GM12892 (cell line): ENCODE measurements at places on chromosomes 12 and 14.
A peak's percentile ranks its signal among the peaks of the same experiment; 100 is the strongest.

DNA sequence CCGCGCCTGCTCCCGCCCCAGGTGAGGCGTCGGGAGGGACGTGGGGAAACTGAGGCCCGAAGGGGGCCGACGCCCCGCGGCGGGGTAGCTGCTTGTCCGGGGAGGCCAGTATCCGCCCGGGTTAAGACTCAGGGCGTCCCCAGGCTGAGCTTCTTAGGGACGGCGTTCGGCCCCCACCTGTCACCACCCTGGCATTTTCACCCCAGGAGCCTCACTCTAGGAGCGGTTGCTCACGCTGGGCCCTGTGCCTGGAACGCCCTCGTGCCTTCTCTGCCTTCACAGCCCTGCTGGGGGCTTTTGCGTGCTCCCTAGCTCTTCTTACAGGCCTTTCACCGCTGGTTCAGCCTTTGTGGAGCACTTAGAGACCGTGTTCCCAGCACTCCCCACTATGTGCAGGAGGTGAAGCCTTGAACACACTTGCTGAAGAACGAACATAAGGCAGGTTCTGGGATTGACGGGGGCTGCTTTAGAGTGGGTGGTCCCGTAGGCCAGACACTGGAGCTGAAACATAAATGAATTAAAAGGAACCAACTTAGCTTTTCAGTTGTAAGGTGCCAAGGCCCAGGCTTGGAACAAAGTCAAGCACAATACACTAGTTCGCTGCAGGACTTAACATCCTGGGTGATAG is 601 bp downstream of the ZNF839 start:
- peak; percentile 48 for DNase-seq

- DNase-seq, result no peak
Observed at GRCh38 chr12:109291117-109291516, 18.0 kb downstream of the FOXN4 start.

DNA sequence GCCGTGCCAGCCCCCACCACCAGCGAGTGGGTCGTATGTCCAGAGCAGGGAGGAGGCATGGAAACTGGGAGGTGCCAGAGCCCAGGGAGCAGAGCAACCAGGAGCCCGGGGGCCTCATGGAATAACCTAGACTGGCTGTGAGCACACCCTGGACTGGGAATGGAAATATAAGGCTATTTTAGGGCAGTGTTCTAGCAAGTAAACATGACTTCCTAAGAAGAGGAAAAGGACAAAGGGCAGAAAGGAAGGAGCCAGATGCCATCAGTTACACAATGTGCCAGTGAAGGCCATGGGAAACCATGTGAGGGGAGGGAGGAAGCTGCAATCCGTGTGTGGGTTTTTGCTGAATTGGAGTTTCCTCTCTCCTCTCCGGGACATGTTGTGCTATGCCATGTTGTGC is 18.7 kb upstream of the CPM start:
- DNase-seq, result no peak

DNA sequence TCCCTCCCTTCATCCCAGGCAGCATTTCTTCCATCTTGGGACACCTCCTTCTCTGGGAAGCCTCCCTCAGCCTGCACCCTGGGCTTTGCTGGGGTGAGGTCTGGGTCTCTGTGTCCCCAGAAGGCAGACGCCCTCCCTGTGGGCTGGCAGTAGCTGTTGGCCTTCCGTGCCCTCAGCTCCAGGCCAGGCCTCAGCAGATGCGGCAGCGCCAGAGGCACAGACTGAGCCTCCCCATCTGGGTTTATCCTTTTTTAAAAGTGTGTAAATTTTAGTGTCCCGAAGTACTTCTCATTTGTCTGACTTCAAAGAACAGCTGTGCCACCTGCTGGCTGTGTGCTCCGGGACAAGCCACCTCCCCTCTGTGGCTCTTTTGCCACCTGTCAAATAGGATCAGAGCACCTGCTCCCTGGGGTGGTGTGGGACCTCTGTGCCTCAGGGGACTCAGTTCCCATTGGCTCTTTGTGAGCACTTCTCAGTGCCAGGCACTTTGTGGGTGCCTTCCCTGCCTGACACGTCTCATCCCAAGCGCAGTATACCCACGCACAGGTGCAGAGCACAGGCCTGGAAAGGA is 11.1 kb downstream of the EXOC3L4 start:
- DNase-seq, result no peak

DNA sequence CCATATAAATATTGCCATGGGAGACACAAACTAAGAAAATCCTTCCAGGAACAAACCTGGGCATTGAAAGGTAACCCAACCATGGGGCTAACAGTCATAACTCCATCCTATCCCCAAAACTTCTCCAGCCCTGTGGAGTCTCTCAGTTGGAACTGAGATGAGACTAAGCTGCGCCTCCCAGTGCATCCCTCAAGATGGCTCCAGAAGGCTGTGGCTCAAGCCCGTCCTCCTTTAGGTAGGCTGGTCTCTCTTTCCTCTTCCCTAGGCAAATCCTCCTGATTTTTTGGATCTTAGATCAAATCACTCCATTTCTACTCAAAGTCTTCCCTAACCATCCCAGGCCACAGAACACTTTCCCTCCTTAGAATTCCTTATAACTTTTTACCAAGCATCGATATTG is 364.3 kb upstream of the CCDC196 start:
- DNase-seq, result no peak

DNA sequence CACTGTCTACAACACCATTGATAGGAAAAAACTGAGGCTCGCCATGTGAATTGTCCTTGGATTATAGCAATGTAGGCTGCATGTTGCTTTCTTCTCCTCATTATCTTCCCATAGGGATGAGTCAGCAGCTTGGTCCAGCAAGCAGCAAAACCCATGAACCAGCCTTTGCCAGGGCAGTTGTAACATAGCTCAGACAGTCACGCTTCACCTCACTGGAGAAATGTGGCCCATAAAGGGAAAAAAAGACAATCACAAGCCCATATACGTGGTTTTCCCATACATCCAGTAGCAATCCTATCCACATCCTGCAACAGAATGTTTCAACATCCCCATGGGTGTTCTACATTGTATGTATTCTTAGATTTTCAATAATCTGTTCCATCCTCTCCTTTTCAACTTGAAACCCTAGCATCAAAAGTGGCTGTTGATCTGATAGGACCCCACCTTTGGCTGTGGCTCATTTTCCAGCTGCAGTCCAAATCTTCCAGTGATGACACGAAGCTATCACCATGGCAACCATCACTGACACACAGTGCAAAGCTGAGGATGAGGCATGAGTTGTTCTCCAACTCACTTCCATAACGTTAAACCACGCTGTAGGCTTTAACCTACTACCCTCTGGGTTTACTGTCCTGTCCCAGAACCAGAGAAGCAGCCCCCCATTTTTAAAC is 34.0 kb downstream of the GRIN2B start:
- DNase-seq, result no peak

DNA sequence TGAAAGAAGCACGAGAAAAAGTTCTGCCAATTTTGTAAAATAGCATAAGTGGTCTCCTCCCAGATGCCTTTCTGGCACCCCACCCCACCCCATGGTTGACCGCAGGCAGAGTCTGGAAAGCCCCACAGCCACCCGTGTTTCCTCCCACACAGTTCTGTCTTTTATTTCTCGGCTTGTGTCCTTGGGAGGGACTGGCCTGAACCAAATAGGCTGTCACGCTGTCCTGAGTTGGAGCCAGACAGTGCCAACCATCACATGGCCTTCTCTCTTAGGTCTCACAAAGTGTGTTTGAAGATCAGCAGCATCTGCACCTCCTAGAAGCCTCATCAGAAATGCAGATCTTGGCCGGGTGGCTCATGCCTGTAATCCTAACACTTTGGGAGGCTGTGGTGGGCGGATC is 10.2 kb upstream of the LTA4H start:
- no peak for DNase-seq

- no peak for DNase-seq
Observed at GRCh38 chr12:14689144-14689543, 7.3 kb downstream of the GUCY2C start.

DNA sequence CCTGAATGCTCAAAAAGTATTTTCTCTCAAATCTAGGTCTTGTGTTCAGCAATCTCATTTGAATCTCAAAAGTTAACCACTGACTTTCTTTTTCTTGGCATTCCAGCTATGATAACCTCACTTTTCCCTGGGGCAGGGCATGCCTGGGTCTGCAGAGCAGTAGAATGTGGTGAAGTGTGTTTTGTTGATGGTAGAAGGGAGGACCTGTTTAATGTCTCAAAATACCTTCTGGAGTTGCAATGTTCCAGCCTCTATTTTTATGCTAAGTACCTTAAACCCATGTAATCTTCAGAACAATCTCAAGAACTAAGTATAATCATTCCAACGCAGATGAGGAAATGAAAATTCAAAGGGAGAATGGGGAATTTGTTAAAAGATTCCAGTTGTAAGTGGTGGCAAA is 82.1 kb upstream of the FUT8 start:
- no peak for DNase-seq

DNA sequence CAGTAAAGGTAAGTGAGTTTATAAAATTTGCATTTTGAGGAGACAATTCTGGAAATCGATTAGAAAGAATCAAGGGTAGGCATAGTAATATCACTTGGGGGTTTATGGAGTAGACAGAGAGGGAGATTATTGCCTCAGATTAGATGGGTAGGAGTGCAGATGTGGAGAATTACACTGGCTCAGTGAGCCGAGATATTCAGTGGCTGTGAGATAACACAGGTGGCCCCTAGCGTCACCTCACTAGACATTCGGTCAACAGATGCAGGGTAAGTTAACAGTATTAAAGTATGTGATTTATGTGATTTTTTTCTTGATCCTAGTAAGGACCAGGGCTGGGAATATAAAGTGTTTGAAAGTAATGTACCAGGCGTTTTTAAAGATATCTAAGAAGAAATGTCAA is 39.6 kb upstream of the KLRD1 start:
- no peak for DNase-seq

GRCh38 chr12:104846056-104846767 is 111.9 kb downstream of the SLC41A2 start:
- no peak for DNase-seq

DNA sequence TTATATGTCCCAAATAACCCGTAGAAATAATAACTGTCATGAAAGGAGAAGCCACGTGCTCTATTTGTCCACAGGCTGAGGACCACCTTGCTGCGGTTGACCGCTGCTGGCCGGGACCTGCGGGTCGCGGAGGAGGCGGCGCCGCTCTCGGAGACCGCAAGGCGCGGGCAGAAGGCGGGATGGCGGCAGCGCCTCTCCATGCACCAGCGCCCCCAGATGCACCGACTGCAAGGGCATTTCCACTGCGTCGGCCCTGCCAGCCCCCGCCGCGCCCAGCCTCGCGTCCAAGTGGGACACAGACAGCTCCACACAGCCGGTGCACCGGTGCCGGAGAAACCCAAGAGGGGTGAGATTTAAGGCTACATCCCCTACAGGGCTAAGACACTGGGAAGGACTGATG is 21.0 kb downstream of the RPGRIP1 start:
- DNase-seq, result no peak

GRCh38 chr12:132356691-132357622 is 27.6 kb upstream of the GALNT9 start:
- DNase-seq, result no peak

DNA sequence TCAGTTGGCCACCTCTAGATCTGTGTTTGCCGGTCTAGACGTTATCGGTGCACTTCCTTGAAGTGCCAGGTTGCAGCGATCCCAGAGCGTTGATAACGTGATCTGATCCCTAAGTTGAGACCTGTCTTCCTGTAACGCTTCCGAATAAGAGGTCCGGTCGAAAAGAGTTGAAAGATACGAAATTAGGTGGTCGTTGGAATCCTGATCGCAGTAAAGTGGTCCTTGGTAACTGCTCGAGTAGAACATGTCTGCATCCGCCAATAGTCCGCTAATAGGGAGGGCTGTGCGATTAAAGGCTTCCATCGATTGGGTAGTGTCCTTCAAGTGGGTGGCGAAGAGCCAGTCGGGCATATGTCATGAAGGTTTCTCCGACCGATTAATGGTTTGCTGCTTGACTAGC is 2.7 kb downstream of the SRSF5 start:
- no peak for DNase-seq

GRCh38 chr12:112283546-112283945 is 98.7 kb downstream of the HECTD4 start:
- DNase-seq, result no peak

GRCh38 chr14:60164404-60164711 is 840 bp downstream of the DHRS7 start:
- no peak for DNase-seq

GRCh38 chr12:106311139-106311538 is 8.6 kb downstream of the TCP11L2 start:
- DNase-seq, result no peak

- no peak for DNase-seq
Observed at GRCh38 chr12:54940727-54941315, 43.7 kb downstream of the TESPA1 start.

GRCh38 chr12:53618275-53618674 is 7.9 kb downstream of the ATF7 start:
- DNase-seq, result no peak

- DNase-seq, result no peak
Observed at GRCh38 chr12:56955631-56956256, 1.7 kb downstream of the RDH16 start.

DNA sequence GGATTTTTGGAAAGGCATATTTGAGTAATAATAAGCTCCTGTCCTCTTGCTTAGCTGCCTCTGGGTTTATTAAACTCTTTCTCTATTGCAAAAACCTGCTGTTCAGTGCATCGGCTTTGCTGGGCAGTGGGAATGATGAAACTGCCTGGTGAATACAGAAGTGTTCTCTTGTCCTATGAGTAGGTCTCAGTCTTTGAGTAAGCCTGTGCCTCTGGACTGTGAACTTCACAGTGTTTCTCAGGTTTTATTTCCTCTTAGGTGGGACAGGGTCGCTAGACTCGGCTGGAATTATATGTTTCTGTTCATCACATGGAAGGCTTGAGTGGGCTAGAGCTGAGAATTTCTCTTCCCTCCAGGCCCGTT is 46.4 kb downstream of the CRADD start:
- DNase-seq, result no peak

DNA sequence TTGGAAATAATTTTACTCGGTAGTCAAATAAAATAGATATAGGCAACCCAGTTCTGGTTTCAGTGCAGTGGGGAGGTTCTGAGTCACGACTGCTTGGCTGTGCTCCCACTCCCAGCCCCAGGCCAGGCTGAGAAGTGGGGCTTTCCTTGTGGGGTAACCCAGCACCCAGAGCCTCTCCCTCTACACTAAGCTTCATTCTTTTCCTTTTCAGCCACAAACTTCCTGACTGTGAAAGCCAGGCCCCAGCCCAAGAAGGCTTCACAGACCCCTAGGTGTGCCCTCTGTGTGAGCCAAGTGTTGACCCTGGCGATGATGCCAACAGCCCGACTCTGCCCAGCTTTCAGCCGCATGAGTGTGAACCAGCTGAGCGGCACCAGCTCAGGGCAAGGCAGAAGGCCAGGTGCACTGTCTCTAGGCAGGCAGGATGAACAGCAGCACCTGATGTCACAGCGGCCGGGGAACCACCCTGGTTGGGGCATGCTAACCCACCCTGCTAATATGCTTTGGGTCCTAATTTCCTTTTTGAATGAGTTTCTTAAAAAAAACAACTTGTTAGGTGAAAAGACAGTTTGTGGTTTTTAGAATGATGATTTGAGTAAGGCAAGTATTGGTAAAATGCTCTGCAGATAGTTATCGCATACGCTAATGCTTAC is 42.2 kb upstream of the ATP23 start:
- peak; percentile 51 for DNase-seq

DNA sequence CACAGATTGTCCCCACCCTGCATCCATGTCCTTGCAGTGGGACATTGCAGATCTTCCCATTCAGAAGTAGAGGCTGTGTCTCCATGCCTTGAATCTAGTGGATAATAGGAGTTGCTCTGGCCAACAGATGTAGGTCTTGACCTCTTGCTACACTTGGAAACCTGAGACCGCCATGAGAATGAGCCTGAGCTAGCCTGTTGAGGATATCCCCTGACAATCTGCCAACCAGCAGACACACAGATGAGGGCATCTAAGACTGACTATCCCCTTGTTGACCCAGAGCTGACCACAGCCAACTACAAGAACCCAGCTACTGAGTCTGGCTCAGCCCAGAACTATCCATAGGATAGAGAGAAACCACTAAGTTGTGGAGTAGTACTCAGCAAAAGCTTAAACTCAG is 161.1 kb upstream of the NOS1 start:
- DNase-seq, result no peak
